K562 (cell line): ENCODE measurements at places on chromosomes 5 and 9.
A peak's percentile ranks its signal among the peaks of the same experiment; 100 is the strongest.

DNA sequence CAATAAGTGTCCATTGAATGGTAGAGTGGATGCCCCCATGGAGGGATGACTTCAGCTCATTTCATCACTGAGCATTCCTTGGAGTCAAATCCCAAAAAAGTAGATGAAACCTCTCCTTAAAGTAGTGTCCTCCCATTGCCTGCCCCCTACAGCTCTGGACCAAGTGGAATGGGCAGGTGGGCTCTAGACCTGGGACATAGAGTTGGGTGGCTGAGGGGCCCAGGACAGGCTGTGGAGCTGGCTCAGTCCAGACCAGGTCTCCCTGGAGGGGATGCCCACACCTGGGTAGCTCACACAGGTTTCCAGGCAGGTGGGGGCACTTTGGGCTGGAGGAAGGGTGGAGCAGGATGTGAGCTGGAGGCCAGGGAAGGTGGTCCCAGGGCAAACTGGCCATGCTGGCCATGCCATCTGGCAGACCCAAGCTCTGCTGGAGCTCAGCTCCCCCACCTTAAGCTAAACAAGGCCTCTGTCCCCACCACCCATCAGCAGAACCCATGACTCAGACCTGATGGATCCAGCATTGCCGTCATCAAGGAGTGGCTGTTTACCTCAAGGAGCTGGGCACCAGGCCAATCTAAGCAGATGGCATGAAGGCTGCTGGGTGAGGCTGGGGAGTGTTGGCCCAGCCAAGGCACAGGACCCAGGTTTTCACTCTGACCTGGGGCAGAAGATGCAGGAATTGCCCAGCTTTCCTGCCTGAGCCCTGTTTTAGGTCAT, 6.2 kb upstream of the SPINK4 start:
- DNase-seq, result no peak

GRCh38 chr5:38532165-38532669, 24.2 kb downstream of the LIFR start:
- no peak for DNase-seq

DNA sequence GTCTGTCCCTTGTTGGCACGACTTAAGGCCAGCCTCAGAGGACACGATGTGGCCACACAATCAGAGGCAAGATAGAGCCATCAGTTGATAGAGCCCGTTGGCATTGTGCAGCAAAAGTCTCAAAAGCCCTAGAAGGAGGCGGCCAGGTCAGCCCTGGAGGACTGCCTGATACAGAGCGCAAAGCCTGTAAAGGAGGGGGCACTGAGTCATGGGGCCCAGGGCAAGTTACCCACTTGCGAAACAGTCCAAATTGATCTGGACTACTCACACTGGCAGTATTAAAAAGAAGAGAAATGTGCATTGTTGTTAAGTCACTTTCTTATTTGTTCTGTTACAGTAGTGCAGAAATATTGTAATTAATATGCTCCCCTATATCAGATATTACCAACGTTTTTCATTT, 51.5 kb downstream of the KLF9 start:
- no peak for DNase-seq

DNA sequence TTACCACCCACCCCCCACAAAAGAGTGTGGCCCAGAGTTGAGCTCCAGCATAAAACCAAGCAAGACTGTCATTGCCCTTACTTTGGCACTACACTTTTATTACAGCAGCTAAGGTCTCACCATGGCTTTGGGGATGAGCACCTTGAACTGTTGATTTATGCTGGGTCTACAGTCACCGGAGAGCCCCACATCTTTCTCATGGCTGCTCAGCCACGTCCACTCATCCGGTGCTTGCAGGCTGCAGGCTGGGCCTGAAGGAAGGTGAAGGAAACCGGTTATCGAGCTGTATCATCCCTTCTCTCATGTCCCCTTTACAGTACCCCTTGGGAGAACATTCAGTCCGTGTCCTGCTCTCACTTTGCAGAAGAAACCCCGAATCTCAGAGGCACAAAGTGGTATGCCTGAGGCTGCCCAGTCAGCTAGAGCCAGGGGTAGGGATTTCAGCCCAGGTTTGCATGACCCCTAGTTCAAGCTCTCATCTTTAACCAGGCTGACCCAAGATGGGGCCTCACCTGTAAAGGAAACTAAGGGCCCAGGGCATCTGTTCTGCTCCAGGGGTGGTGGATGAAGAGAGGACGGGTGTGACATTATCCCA, 11.6 kb downstream of the TMOD1 start:
- no peak for DNase-seq

- peak; percentile 70 for DNase-seq
Observed at GRCh38 chr5:111158105-111158744, 66.0 kb upstream of the CAMK4 start.

- no peak for DNase-seq
Observed at GRCh38 chr9:2466703-2467102, 154.9 kb upstream of the VLDLR start.

DNA sequence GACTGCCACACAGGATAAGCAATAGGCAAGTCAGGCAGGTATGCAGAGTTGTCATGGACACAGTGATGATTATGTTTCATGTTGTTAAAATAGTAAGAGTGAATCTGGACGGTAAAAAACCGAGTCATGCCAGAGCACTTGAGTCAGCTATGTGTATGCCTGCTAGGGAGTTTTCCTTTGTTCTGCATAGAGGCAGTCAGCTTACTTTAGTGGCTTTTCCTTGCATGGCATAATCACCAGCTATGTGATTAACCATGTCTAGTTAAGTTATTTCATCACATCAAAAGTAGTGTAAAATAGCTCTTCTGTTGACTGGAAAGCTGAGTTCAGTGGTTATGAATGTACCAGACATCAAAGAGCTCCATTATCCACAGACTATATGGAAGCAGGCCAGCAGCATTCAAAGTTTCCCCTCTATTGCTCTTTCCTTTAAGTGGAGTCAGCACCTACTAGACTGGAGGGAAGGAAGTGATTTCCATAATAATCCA, 989.8 kb downstream of the TLE1 start:
- DNase-seq, result no peak

- DNase-seq, result peak; percentile 20
Observed at GRCh38 chr5:78761840-78762239, 113.3 kb upstream of the LHFPL2 start.

GRCh38 chr5:119243888-119244287, 111.9 kb upstream of the TNFAIP8 start:
- no peak for DNase-seq

DNA sequence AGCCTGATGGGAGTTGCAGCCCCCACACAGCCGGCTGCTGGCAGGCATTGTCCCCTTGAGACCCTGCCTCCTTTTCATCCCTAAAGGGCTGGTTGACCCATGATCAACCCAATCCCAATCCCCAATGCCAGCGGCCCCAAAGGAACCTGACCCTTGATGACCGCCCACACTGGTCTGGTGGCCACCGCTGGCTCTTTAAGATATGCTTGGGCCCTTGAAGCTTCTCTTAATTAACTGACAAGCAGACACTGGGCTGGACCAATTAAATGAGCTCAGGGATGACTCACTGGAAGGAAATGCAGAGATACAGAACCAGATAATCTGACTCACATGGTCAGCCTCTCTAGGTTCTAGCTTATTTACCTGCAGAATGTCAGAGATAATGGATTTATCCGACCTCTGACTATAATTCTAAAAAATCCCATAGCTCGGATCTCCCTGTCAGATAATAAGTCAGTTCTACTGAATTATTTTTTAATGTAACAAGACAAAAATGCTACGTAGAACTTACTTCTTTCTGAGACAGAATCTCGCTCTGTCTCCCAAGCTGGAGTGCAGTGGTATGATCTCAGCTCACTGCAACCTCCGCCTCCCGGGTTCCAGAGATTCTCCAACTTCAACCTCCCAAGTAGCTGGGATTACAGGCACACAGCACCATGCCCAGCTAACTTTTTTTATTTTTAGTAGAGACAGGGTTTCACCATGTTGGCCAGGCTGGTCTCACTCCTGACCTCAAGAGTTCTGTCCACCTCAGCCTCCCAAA, 11.1 kb upstream of the MLANA start:
- DNase-seq, result peak; percentile 84

- no peak for DNase-seq
Observed at GRCh38 chr5:14153071-14153864, 10.1 kb downstream of the TRIO start.
